ENCODE measurements at places on chromosomes 2 and 18.

- DNase-seq: no peak
Measured at GRCh38 chr2:66508484-66509071, 73.7 kb downstream of the MEIS1 start.

GRCh38 chr2:191778041-191778440, 68.8 kb downstream of the CAVIN2 start:
- no peak for DNase-seq

- DNase-seq: no peak
Measured at GRCh38 chr2:226352941-226353560, 446.6 kb downstream of the IRS1 start.

GRCh38 chr2:152200101-152200500, 24.5 kb upstream of the STAM2 start:
- no peak for DNase-seq

DNA sequence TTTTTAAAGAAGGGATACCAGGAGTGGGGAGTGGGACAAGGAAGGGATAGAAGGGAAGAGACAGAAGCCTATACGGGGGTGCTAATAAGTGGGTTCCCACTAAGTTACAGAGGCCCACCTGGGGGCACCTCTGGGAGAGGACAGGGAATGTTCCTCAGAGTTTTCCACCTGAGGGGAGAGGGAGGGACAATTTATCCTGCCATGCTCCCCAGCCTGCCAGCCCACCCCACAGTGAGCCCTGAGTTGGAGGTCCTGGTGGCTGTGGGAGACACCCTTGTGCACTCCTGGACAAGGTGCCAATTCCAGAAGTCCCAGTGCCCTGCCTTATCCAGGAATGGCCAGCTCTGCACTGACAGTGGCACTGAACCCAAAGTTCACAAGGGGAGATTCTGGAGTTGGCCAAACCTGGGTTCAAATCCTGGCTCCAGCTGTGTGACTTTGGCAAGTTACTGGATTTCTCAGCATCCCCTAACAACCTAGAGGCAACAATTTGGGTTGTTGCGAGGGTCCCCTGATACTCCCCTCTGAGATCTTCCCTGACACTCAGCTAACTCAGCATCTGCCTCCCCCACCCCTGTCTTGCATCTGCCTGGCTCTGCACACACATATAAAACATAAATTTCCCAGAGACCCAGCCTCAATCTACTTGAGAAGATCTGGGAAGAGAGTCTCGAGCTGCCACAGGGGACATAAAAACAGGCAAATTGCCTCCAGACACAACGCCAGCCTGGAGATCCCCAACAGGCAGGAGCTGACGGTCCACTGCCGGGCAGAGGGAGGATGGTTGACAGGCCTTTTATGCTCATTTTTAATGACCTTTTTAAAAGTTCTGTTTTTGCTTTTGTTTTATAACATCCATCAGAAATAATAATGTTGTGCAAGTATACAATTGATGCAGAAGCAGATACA, 98.7 kb upstream of the ST3GAL5 start:
- DNase-seq: no peak

- DNase-seq: no peak
Measured at GRCh38 chr2:27353762-27354596, 2.6 kb downstream of the GTF3C2 start.

GRCh38 chr18:57052173-57052572, 94.7 kb upstream of the BOD1L2 start:
- DNase-seq: no peak

- DNase-seq: no peak
Measured at GRCh38 chr2:179260224-179260623, 4.4 kb downstream of the SESTD1 start.

DNA sequence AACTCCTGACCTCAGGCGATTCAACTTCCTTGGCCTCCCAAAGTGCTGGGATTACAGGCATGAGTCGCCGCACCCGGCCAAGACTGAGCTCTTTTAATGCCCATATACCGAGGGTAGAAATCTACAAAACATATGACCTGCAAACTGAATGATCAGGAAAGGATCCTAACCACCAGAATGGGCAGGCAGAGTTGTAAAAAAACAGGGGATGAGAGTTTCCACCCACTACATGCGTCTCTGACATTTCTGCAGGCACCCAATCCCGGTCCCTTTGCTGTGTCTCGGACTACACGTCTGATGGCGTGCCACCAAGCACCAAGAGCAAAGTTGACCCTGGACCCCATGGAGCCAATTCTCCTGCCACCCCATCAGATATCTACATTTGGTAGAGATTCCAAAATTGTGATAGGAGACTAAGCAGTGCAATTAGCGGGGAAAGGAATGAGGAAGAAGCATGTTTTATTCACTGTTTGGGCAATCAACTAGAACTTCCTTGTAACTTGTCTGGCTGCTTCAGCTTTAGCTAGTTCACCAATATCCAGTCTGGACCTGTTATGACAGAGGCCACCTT, 74.1 kb downstream of the ATP8B1 start:
- DNase-seq: no peak

- peak; percentile 24 for DNase-seq
Measured at GRCh38 chr2:229974266-229974665, 52.0 kb downstream of the FBXO36 start.

DNA sequence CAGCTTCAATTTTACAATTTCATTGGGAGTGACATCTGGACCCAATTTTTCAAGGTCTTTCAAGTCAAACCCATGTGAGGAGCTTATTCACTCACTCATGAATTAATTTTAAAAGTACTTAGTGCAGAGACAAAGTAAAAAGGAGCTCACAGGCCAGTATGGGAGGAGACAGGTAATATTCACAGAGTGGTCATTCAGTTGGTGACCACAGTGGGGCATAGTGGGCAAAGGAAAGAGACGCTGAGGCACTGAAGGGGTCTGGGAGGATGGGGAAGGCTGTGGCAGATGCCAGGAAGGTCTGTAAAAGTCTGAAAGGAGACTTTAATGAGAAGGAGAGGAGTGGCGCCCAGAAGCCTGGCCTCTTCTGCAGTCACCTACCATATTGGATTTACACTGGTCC, 76.0 kb downstream of the CD8B2 start:
- DNase-seq: no peak

DNA sequence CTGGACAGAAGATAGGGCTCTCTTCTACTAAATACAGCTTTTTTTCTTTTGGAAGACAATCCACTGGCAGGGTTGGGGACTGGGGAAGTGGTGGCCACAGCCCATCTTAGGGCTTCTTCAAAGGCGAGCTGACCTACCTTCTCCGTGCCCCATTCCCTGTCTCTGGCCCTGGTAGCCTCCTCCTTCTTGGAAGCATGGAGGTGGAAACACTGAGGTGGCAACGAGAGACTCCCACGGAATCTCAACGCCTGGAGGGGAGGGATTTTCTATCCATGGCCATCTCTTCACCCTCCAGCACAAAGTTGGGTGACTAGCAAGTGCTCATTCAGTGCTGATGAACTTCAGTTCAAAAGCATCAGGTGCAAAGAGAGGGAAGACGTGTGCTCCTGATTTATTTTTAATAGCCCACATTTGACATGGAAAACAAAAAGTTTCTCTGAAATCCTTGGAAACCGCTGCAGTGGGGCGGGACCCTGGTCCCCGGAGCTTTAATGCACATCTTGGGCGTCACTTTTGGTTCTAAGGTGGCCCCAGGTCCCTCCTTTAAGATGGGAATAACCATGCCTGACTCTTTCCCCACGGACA, 633 bp upstream of the ARMC9 start:
- no peak for DNase-seq

GRCh38 chr2:46095830-46096229, 201.4 kb upstream of the EPAS1 start:
- no peak for DNase-seq

GRCh38 chr2:215357660-215358059, 45.8 kb downstream of the ATIC start:
- DNase-seq: no peak

- DNase-seq: no peak
Measured at GRCh38 chr2:122486705-122487415, 731.4 kb downstream of the TSN start.

DNA sequence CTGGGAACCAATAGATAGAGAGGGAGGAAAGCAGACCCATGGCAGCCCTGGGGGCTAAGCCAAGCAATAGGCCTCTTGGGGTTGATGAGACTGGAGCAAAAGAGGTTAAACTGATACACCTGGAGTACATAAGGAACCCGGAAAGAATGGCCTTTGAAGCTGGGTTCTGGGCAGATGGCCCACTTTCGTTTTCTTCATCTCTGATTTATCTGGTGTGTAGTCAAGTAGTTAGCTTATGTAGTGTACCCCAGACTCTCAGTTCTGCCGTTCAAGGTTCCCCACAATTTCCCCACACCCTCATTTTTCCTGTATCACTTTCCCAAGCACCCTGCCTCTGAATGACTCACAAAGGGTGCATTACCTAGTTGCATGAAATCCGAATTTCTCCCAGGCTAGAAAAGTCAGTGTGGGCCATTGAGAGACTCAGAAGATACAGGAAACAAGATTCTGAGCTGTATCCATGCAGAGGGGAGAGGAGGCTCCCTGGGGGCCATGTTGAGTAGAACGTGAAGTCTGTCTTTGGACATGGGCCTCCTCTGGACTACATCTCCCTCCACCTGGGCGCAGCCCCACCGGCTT, 235.0 kb downstream of the LOXHD1 start:
- no peak for DNase-seq

GRCh38 chr2:44010266-44010665, 14.5 kb upstream of the LRPPRC start:
- no peak for DNase-seq

GRCh38 chr18:75212751-75213090, 2.1 kb downstream of the TSHZ1 start:
- DNase-seq: no peak

DNA sequence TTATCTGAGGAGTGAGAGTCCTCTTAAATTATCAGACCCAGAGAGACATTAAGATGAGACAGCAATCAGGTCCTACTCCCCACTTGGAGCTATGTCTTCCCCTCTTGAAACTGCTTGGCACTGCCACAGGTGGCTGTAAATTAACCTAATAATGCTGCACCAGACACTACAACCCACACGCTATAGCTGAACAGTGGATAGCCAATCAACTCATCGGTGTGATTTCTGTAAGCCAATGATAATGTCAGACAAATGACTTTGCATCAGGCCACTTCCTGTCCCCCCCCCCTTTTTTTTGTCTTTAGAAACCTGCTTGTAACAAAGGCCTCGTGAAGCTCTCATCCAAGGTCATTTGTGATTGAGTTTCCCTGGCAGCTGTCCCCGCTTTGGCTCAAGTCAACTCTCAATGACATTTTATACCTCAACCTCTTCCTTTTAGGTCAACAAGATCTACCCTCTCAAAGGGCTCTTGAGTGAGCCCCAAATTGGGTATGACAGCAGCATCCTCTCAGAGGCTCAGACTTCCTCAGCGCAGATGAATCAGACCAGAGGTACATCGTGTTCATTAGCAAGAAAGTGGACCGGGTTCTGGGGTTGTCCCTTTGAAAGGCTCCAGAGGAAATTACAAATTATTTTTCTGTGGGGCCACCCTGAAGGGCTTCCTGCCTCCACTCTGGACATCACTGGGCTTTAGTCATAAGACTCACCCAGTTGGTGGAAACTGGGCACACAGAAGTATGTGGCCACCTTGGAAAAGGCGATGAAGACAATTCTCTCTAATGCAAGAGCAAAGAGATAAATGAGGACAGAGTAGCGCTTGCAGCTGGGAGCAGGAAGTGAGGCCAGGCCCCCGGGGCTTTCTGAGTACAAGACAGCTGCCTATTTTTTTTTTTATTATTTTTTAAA, 73.6 kb downstream of the COPS8 start:
- no peak for DNase-seq

- no peak for DNase-seq
Measured at GRCh38 chr2:61910603-61911002, 5.1 kb downstream of the COMMD1 start.

- no peak for DNase-seq
Measured at GRCh38 chr18:80147037-80147417, 38.0 kb downstream of the ADNP2 start.

DNA sequence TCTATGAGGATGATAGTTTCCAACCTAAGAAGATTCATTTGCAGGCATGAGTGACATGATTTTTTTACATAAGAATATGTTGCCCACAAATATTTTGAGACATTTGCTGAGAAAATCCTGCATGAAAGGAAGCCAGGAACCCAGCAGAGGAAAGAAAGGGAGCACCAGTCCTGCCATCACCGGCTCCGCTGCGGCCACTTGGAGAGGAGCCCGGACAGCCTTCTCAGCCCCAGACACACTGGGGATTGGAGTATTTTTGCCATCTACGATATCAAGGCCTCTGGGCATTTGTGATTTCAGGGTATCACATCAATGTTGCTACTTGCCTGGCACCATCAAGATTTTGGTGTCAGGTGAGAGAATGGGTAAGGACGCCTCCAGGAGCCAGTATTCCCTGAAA, 228.3 kb downstream of the PTGR3 start:
- DNase-seq: no peak

DNA sequence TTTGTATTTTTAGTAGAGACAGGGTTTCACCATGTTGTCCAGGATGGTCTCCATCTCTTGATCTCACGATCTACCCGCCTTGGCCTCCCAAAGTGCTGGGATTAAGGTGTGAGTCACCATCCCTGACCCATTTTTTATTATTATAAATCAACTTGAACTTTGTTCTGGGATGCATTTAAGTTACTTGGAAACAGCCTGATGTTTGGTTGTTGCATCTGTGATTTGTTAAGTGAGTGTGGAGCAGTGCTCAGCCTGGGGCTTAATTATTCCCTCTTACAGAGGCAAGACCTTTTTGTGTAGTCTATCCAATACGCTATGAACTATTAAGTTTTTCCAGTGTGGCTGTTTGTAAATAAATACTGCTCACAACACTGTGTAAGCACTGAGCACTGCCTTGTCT, 32.6 kb downstream of the MTA3 start:
- no peak for DNase-seq

- no peak for DNase-seq
Measured at GRCh38 chr2:65491381-65491905, 59.0 kb upstream of the SPRED2 start.

DNA sequence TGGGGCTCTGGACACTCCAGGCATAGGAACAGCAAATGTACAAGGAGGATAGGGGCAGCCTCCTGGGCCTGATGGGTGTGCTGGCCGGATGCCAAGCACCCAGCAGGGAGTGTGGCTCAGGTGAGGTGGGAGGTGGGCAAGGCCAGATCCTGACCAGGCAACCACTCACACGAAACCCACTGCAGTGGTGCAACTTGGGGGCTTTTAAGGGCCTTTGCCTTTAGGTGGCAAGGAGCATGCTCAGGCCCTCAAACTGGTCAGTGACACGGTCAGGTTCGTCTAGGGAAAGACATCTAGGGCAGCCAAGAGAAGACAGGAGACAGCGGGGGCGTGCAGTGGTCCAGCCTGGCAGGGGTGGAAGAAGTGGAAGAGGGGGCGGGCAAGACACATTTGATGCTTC, 18.4 kb upstream of the TEX51 start:
- no peak for DNase-seq

Data from AG04450 (cell line).